ENCODE measurements at places on chromosomes 16 and 17.

- no peak for DNase-seq
Measured at GRCh38 chr16:58727028-58727781, 6.9 kb downstream of the GOT2 start.

GRCh38 chr17:61126473-61127249 lies 273.0 kb upstream of the TBX2 start:
- no peak for DNase-seq

GRCh38 chr16:49952386-49952785 lies 72.6 kb upstream of the CNEP1R1 start:
- no peak for DNase-seq

DNA sequence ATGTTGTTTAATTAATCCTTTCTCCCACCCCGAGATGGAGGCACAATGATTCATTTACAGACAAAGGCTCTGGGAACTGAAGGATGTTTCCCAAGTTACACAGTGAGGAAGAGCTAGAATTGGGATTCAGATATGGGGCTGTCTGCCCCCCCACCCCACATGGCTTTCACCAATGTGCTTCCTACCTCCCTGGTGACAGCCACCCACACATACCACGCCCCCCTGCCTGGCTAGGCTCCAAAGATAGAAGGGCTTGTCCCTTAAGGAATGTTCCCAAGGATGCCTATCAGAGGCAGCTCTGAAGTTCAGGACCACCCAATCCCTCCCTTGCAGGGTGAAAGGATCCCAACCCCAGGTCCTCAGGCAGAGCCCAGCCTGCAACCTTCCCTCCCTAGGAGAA lies 32.9 kb downstream of the CFAP20 start:
- no peak for DNase-seq

DNA sequence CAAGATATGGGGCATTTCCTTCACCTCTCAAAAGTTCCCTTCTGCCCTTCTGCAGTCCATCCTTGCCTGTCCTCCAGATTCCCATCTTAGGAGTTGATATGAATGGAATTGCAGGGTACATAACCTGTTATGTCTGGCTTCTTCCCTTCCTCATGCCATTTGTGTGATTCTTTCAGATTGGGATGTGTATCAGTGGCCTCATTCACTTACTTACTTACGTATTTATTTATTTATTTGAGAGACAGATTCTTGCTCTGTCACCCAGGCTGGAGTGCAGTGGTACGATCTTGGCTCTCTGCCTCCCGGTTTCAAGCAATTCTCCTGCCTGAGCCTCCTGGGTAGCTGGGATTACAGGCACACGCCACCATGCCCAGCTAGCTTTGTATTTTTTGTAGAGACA lies 6.2 kb upstream of the TMEM94 start:
- DNase-seq, result no peak

DNA sequence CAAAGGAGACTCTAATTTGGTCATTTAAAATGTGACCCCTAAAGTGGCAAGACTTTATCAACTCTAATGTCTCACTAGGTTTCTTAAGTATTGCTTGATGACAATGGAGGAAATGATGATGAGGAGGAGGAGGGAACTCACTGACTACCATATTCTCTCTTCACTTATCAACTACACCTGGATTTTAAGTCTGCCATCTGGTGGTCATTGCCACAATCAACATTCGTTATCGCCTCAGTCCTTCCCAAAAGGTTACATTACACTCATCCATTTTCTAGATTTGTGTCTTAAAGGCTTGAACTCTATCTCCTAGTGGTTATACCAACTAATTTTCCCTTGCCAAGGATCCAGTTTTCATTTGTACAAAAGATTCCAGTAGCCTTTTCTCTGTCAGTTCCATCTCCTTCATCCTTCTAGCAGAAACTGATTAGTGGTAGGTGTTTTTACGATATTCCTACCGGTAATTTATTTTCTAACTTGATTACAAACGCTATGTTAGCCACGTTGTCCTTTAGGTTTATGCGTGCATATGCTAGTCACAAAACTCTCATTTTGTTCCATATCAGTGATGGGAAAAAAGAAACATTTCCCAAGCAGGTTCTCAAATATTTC lies 114.6 kb upstream of the NOG start:
- no peak for DNase-seq

GRCh38 chr17:77842528-77843147 lies 115.9 kb upstream of the TNRC6C start:
- no peak for DNase-seq

DNA sequence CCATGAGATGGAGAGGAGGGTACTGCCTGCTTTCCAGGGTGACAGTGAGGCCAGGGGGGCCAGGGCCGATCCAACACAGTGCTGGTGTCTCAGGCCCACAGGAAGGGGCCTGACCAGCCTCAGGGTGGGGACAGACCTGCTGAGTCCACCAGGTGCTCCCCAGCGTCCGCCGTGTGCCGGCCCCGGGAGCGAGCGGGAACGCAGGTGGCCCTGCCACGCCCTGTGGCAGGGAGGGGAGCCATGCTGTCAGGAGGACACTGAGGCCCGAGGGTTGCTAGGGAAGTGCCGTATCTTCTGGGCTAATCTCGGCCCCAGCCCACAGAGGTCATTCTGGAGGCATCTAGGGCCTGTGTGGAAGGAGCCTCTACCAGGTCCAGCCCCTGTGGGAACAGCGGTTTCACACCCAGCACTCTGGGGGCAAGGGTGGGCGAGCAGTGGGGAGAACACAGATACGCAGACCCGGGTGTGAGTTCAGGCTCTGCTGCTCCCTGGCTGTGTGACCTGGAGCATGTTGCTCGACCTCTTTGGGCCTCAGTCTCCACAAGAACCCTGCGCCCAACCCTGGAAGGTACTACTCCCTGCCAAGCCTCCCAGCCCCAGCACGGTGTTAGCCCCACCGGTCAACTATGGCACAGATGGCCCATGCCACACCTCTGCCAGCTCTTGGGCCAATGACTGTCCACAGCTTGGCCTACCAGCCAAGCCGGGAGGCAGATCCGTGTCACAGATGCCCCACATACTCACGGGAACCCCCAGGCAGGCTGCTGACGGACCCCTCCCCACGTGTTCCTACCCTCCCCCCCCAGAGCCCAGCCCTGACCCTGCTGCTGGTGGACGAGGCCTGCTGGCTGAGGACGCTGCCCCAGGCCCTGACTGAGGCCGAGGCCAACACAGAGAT lies 43.9 kb upstream of the ZC3H18 start:
- DNase-seq, result no peak

GRCh38 chr16:88087517-88087877 lies 136.3 kb downstream of the BANP start:
- no peak for DNase-seq

- no peak for DNase-seq
Measured at GRCh38 chr17:22267019-22267418, 574.7 kb downstream of the KCNJ18 start.

DNA sequence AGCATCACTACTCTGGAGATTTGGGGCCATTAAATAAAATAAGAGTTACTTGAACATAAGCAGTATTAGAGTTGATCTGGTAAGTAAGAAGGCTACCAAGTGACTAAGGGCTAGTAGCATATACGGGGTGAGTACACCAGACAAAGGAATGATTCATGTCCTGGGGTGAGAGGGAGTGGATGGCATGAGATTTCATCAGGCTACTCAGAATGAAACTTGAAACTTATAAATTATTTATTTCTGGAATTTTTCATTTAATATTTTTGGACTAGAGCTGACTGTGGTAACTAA lies 2.3 kb downstream of the SLFN5 start:
- DNase-seq, result no peak

- DNase-seq, result no peak
Measured at GRCh38 chr17:12398441-12399051, 267.1 kb upstream of the MYOCD start.

- DNase-seq, result no peak
Measured at GRCh38 chr16:81863630-81864352, 84.7 kb downstream of the PLCG2 start.

DNA sequence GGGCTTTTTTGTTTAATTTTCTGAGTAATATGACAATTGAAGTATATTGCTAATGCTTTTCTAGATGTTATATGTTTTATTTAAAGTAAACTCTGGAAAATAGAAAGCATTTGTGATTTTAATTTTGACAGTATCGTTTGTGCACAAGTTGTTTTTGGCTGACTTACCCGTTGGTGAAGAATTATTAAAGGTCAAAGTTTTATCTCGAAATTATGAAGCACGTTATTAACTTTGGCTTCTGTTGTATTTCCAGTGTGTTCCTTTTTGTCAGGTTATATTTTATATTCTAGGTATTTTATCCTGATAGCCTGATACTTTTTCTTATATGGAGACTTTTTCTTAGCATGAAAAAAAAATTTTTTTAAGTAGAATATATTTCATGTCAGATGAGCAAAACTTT lies 16.8 kb downstream of the PRKCA start:
- no peak for DNase-seq

GRCh38 chr17:39965017-39965699 lies 2.4 kb downstream of the GSDMA start:
- DNase-seq, result no peak

DNA sequence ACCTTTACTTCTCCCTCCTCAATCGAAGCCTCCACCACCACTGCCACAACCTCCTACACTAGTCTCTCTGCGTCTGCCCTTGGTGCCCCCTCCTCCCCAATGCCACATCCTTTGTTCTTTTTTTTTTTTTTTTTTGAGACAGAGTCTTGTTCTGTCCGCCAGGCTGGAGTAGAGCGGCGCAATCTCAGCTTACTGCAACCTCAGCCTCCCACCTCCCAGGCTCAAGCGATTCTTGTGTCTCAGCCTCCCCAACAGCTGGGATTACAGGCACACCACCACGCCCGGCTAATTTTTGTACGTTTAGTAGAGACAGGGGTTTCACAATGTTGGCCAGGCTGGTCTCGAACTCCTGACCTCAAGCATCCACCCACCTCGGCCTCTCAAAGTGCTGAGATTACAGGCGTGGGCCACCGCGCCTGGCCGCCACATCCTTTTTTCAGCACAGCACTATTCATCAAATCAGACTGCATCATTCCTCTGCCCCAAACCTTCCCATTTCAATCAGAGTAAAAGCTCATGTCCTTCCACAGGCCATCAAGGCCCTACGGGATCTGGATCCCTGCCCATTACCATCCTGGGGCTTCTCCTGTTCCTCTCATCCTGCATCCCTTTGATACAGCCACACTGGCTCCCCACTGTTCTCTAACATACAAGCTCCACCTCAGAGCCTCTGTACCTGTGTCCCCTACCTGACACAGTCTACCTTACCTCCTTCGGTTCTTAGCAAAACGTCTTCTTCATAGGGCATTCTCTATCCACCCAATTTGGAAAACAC lies 2.0 kb downstream of the KLHL11 start:
- DNase-seq, result no peak

DNA sequence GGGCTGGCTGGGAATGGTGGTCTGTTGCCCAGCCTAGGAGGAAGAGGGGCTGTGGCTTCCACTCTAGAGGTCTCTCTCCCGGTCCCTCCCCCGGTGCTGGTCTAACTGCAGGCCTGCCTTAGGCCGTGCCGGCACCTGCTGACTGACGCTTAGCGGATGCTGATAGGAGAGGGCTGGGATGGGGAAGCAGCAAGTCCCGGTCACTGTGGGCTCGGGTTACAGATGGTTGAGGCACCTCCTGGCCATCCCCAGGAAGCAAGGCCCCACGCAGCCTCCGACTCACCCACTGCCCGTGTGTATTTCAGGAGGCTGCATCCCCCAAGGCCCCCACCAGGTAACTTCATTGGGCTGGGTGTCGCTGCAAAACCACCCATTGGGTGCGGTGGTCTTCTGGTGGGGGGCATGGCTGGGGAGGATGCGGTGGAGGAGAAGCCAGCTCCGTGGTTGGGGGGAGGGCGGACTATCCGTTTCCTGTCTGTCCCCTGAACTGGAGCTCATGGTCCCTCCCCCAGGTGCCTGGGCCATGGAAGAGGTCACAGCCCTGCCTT lies 278.9 kb downstream of the SEC14L1 start:
- DNase-seq, result no peak

- DNase-seq, result no peak
Measured at GRCh38 chr16:11005611-11005975, 61.2 kb downstream of the CLEC16A start.

DNA sequence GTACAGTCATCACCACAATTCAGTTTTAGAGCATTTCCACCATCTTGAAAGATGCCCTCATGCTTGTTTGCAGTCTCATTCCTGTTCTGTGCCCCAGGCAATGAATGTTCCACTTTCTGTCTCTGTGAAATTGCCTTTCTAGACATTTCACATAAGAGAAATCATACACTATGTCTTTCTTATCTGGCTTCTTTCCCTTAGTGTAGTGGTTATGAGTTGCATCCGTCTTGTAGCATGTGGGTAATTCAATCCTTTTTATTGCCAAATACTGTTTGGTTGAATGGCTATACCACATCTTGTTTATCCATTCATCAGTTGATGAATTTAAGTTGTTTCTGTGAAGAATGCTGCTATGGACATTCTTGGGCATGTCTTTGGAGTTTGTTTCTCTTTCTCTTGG lies 132.5 kb upstream of the PLCG2 start:
- peak; percentile 40 for DNase-seq

DNA sequence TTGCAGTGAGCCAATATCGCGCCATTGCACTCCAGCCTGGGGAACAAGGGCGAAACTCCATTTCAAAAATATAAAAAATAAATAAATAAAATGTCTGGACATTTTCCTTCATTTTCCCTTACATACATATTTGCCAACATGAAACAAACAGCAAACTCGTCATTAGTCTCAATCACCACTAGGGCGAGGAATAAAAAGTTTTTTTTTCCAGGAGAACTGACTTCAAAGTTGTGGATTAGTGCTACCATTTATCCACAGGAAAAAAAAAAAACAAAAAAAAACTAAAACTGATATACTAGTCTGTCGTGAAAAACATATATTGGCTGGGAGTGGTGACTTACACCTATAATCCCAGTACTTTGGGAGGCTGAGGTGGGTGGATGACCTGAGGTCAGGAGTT lies 77.0 kb upstream of the MTMR4 start:
- no peak for DNase-seq

DNA sequence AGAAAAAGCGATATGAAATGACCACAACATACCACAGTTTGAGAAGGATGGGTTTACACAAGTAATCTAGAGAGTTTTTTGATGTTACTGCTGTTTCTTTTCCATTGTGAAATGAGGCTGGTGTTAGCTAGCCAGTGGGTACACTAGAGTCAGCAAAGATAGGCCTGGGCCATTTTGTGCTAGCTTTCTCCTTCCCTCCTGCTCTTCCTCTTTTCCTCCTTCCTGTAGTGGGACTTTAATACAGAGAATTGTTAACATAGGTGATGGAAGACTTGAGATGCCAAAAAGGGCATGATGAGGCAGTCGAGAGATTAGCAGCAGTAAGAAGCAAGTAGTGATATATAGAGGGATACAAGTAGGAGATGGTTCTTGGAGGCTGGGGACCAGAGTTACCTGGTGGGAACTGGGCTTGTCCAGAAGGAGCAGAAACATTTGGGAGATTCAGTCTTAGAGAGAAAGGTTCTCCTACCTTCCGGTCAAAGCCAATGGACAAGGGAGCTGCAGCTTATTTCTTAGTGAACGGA lies 7.7 kb downstream of the NSRP1 start:
- no peak for DNase-seq

- no peak for DNase-seq
Measured at GRCh38 chr16:1772908-1773702, at the start of gene MRPS34. MRPS34 (minus strand) TSS chr16:1773134; CDS start chr16:1773119, 15 bp downstream.

GRCh38 chr17:75067856-75068255 lies 19.9 kb upstream of the SLC16A5 start:
- no peak for DNase-seq

- no peak for DNase-seq
Measured at GRCh38 chr16:75111961-75112733, 4.4 kb downstream of the LDHD start.
